ENCODE measurements at places on chromosomes 1 and 21.
A peak's percentile ranks its signal among the peaks of the same experiment; 100 is the strongest.

- DNase-seq: peak; percentile 20
Measured at GRCh38 chr1:18849261-18849711, 10.2 kb downstream of the TAS1R2 start.

GRCh38 chr1:174197547-174197946 is 38.2 kb downstream of the RABGAP1L start:
- DNase-seq: no peak

DNA sequence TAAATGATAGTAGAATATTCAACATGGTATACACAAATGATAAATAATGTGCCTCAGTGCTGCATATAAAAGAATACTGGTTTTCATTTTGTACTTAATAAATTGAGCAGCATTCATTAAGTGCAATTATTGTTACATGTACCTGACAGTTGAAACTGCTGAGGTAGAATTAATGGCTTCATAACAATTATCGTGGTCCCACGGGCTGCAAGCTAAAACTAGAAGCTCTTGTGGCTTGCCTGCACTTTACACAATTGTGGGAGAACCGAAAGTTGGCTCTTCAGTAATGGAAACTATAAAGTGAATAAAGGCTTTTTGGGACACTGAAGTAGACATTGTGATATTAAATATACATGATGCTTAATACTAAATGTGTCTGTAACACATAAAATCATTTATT is 23.2 kb downstream of the INSL5 start:
- no peak for DNase-seq

DNA sequence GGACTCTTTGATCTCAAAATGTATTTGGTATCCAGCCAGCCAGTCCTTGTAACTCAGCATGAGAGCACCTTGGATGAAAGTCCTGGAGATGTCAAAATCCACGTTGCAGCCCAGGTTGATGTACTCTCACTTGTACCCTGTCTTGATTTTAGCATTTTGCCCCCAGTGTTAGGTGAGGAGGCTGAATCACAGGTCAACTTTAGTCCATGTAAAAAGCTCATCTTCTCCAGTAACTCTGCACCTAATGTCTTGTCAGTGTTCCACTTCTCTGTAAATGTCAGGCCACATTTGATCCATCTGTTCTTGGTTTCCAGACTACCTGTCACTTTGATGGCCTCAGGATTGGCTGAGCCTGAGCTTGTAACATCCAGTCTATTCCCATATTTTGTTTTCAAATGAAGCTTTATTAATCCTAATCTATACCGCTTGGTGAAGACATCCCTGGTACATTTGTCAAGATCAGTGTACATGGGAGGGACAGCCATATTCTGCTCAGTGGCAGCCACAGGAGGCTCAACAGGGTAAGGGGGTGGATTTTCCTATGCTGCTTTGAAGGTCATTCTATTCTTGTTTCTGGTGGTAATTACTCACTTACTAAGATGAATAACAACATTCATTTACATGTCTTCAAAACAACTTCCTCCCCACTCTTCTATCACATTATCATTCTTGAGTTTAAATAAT is 24.1 kb upstream of the FCRL3 start:
- DNase-seq: no peak

GRCh38 chr1:201326710-201327109 is 43.4 kb downstream of the PKP1 start:
- no peak for DNase-seq

DNA sequence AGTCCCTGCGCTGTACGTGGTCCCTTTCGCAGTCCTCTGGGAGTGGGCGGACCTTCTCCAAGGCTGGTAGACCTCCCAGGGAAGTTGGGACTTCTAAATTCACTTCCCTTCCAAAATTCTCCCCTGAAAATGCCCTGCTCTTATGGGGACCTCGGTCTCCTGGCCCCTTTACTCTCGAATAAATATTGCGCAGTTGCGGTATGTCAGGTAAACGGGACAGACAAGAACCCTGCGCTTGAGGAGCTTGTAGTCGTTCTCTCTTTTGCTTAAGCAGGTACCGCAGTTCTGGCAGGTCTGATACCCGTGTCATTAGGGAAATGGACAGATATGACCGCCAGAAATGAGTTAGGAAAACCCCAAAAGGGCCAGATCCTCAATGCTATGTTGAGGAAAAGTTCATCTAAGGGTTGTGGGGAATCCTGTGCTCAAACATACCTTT is 561 bp downstream of the KIF2C start:
- DNase-seq: no peak

GRCh38 chr1:209132736-209133467 is 450.6 kb upstream of the CAMK1G start:
- DNase-seq: no peak

GRCh38 chr1:202697038-202697437 is 13.2 kb downstream of the SYT2 start:
- DNase-seq: no peak

GRCh38 chr1:96979304-96980268 is 258.0 kb downstream of the PTBP2 start:
- DNase-seq: peak; percentile 49

GRCh38 chr1:205015241-205015640 is 27.8 kb upstream of the CNTN2 start:
- DNase-seq: no peak

DNA sequence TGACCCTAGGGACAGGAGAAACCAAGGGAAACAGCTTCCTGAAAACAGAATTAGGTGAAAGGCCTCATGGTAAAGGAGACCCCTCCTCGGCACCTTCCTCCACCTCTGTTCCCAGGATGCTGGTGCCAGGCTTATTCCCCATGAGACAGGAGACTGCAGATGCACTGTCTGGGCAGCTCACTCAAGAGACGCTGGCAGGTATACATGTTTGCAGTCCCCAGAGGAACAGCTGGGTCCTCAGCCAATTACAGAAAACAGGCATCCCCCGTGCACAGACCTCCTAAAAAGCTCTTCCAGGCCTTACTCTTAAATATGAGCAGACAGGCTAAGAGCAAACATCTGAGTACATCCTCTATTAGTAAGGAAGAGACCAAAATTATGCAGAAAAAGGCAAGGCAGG is 6.5 kb downstream of the CCSAP start:
- DNase-seq: no peak

- no peak for DNase-seq
Measured at GRCh38 chr1:229562686-229563085, 4.2 kb upstream of the ABCB10 start.

- no peak for DNase-seq
Measured at GRCh38 chr1:25117233-25117823, 115.0 kb downstream of the SYF2 start.

DNA sequence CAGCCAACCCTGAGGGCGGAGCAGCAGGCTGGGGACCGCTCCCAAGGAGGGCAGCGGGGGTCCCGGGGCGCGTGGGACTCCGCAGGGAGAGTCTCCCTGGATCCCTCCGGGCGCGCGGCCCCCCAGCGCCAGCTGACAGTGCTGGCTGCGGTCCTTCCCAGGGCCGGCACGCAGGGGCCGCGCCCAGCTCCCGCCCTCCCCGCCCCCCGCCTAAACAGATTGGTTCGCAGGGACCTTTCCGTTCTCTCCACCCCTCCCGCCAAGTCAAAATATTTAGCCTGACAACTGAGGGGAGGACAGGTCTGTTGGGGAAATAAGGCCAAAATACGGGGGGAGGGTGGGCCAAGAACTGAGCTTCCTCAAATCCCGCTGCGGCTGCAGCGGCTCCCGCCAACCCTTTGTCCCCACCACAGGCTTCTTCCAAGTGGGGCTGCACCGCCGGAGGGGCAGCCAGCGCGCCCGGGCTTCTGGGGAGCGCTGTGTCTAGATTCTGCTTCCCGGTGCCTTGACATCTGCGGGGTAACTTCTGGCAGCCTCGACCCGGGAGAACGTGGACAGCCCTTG is at the start of gene INSRR:
TSS of gene INSRR (minus strand) at position 159 of the 564 bp plus-strand sequence. CDS start 496 bp downstream, outside the sequence.
- DNase-seq: no peak

GRCh38 chr1:4177425-4178150 is 277.5 kb upstream of the C1orf174 start:
- DNase-seq: no peak

GRCh38 chr1:70318191-70318590 is 36.3 kb downstream of the ANKRD13C start:
- DNase-seq: no peak

DNA sequence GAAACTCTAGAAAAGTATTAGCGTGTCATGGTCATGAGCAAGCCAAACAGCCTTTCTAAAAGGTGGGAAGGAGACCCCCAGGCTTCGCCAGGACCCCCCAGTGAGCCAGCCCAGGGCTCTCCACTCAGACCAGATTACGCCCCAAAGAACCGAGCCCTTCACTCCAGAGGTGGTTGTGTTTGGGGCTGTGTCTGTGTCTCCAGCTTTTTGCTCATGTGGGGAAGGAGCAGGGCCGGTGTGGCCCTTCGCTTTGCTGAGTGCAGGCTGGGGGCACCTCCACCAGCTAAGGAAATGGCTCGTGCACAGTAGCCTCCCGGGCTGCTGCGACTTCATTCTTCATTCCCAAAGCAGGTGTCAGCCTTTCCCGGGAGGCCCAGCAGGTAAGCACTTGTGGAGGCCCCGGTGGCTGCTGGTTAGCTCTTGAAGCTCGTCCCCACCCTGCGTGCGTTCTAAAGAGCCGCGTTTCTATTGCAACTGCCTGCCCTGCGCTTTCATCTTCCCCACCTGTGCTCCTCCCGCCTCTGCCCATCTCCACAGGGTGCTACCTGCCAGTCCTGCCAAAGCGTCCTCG is 531 bp downstream of the TSPEAR start:
- no peak for DNase-seq

DNA sequence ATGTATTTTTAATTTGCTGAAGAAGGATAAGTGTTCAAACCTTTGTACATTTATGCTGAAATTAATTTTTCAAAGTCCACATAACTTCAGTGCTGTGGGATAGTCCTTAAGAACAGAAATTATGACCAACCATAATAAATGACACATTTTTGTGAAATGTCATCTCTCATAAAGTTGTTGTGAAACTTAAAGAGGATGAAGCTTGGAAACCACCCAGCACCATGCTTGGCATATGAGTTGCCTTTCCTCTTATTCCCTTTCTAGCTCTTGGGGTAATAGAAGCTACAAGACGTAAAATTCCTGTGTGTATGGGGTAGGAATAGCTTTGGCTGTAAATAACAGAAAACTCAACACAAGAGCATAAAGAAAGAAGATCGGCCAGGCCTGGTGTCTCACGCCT is 18.9 kb upstream of the USP24 start:
- no peak for DNase-seq

- no peak for DNase-seq
Measured at GRCh38 chr1:24759492-24759891, 14.2 kb downstream of the CLIC4 start.

- no peak for DNase-seq
Measured at GRCh38 chr1:203573730-203574129, 52.9 kb upstream of the ATP2B4 start.

All from skin of body (tissue), 3 donors.